ENCODE measurements at places on chromosomes 13 and 19.

GRCh38 chr13:113485545-113485944 is 5.0 kb downstream of the DCUN1D2 start:
- no peak for DNase-seq

DNA sequence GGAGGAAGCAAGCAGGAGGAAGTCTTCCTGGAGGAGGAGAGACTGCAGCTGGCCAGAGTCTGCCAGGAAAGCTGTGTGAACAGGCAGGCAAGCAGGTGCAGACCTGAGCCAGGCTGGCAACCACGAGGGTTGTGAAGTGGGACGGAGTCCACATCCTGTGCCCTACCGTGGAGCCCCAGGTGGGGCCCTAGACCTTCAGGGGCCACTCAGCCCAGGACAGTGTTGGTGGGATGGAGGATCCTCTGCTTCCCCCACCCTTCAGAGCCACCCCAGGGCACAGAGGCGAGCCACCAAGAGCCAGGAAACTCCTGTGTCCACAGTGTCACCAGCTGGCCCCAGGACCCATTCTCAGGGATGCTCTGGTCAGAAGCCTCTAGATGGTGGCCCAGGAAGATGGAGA is 8.4 kb upstream of the VSTM2B start:
- no peak for DNase-seq

- DNase-seq: no peak
Observed at GRCh38 chr13:109509154-109509900, 277.1 kb downstream of the IRS2 start.

DNA sequence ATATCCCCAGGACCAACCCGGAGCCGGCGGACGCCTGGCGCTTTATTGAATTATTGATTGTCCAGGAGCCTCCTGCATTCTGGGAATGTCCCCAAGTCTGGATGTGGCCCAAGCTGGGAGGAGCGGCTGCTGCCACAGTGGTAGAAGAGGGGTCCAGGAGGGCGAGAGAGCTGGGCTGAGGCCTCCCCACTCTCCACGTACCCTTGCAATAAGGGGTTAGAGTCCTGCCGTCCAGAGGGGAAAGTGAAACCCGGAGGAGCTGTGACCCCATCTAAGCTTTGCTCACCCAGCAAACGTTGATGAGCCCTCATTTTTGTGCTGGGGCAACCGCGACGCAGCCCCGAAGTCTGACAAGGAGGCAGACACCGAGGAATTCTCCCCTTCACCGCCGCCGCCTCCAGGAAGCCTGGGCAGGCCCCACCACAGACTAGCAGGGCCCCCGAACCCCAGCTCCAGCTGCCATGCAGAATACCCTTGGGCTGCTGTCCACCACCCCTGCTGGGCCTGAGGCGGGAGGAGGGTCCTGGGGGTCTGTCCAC is 1.4 kb upstream of the C2CD4C start:
- DNase-seq: no peak

DNA sequence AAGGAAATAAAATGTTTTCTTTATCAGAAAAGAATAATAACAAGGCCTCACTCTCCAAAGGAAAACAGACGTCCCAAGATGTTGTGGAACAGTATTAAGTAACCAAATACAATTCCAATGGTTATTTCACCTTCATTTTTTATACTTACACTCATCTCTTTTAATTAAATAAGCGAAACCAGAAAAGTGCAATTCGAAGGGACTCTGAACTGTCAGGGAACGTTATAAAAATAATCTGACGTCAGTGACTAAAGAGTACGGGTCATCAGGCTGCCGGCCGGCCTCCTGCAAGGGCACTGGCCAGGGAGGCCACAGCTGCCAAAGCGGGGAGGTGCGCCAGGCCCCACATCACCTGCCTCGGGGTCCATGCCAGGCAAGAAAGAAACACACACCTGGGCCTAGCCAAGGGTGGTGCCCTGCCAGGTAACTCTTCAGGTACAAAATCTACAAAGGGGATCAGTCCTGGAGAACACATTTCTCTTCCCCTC is 61.2 kb downstream of the CDADC1 start:
- DNase-seq: no peak

DNA sequence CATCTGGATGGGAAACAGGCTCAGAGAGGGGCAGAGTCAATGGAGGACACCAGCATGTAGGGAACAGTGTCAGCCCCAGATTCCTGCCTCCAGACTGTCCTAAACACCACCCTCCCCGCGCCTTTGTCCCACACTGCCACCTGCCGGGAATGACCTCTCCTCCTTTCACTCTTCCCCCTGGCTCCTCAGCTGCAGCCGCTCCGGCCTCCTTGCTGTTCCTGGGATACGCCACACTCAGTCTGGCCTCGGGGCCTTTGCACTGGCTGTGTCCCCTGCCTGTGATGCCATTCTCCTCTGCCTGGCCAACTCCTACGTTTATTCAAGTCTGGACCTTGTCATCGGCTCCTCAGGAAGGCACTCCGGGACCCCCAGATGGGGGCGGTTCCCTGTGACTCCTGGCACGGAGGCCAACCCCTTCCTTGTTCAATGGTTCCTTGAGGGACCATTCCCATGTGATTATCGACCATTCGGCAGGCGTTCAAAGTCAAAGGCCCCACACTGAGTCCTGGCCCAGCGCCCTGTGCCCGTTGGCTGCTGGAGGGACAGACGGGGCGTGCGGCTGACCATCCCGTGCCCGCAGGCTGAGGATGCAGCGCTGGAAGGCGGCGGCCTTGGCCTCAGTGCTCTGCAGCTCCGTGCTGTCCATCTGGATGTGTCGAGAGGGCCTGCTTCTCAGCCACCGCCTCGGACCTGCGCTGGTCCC is 15.8 kb downstream of the FUT6 start:
- DNase-seq: no peak

DNA sequence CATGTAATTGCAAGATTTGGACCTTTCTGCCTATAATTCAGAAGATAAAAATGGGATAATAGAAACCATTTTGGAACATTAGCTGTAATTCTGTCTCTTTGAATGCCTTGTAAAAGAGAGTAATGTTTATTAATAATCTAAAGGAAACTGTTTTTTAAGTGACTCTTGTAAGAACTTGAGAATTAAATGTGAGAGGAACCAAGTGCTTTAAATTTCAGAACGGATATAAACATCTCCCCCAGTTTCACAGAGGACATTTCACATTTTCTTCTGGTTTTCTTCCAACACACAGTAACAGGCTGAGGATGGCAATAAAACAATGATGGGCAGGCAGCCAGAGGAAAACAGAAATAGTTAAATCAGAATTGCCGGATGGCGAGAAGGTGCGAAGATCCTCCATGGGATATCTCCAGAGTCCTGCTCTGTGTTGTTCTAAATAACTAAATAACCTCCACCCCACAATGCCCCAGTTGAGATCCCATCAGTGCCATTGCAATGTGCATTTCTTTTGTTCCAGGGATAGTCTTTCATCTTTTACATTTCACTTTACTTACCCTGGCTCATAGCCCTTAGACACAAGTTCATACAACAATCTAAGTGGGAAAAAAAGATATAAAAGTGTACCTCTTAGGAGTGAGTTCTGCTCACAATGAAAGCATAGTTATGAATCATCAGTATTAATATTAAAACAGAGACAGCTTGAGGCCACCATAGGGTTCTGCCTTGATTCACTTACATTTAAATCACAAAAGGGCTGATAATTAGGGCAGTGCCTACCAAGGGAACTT is 73.3 kb downstream of the TNFRSF19 start:
- DNase-seq: no peak

- no peak for DNase-seq
Observed at GRCh38 chr19:28553005-28553404, 659.9 kb downstream of the UQCRFS1 start.
